Activated effector memory CD4-positive, alpha-beta T cell treated with anti-CD3 and anti-CD28 coated beads, Interleukin-2, amount 50 U/mL, for 16 hours (primary cell): ENCODE measurements at places on chromosomes 16 and 17.

- no peak for DNase-seq
Measured at GRCh38 chr16:9406038-9406712, 314.7 kb downstream of the HAPSTR1 start.

- no peak for DNase-seq
Measured at GRCh38 chr16:84933774-84934631, 77.3 kb downstream of the ZDHHC7 start.

DNA sequence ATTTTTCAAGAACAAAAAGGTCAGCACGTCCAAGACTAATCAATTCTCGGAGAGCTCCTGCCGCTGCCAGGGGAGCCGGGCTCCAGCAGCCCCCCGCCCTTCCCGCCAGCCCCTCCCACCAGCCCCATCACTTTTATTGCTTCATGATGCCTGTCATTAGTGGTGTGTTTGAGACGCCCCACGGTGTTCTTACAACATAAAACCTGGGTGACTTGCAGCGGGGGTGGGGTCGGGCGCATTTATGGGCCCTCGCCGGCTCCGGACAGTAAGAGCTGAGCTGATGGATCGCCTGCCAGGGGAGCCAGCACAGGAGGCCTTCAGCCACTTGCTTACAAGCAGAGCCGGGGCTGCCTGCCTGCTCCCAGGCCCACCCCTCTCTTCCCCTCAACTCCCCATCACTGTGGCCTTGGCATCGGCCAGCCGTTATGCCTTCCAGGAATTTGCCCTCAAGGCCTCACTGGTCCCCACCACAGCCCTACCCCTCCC lies 82.9 kb upstream of the CBX4 start:
- DNase-seq = no peak

DNA sequence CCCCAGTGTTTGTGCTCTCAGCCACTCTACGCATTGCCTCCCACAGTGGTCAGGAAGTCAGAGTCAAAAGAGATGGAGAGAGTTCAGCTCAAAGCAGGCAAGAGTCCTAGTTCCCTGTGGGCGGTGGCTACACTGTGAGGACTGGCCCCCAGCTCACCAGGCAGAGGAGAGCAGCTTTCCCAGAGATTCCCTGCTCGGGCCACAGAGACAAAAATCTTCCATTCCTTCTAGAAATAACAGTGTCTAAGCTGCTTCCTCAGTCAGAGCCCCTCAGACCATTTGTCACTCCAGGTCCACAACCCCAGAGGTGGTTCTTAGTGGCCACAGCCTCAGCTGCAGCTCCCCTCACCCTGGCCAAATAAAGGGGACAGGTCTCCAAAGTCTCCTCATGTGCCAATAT lies 263.0 kb upstream of the RPL38 start:
- no peak for DNase-seq

DNA sequence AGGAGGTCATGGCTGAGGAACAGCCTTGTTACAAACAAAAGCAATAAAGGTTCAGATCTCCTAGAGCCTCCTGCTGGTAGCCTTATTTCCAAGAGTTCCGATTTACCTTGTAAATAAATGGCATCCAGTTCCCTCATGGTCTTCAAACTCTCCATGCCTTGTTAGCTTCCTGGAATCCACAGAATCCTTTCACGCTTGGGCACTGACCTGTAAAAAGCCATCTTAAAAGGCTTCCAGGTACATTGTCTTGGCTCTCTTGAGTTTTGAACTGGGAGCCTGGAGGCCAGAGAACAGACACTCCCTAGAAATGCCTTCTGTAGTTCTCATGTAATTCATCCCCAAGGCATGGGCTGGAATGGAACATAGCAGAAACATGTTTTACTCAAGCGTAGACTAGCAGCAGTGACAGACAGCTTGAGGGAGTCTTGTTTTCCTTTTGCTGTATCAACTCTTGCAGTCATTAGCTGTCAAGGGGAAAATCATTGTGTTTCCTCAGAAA lies 207.9 kb downstream of the SNX29 start:
- no peak for DNase-seq

DNA sequence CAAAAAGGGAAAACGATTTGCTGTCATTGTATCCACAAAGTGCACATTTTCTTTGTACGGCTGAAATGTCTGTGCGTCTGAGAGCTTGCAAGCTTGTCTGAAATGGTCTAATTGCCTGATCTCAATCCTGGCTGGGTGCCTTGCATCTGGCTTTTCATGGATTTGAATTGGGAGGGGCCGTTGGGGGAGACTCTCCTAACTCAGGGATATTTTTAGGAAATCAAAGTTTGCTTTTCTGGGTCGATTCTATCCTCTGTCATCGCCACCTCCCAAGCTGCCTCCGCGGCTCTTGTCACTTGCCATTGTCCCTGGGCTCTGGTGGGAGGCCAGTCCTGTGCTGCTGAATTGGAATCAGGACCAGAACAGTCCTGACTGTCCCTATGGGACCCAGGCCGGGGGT lies 33.3 kb upstream of the MGAT5B start:
- no peak for DNase-seq

GRCh38 chr16:55081622-55082590 lies 151.2 kb downstream of the IRX5 start:
- DNase-seq = no peak

DNA sequence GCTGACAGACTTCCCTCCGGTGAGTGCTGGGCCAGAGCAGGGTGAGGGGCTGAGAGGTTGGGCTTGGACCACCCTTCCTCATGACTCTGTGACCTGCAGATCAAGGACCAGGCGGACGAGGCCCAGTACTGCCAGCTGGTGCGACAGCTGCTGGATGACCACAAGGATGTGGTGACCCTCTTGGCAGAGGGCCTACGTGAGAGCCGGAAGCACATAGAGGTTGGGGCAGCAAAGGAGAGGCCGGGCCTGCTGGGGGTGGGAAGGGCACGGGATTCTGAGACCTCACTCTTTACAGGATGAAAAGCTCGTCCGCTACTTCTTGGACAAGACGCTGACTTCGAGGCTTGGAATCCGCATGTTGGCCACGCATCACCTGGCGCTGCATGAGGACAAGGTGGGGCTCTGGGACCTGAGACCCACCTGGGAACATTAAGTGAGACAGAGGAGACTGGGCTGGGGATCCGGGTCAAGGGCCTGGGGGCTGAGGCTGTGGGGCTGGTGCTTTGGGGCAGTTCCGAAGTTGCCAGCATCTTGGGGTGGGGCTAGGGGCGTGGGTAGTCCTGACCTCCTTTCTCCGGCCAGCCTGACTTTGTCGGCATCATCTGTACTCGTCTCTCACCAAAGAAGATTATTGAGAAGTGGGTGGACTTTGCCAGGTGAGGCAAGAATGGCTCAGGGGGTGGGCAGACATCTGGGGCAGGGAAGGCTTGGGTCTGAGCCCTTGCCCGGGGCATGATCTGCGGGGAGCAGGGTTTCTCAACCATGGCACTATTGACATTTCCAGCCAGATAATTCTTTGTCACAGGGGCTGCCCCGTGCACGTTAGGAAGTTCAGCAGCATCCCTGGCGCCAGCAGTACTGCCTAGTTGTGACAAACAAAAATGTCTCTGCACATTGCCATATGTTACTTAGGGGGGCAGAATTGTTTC lies 2.2 kb downstream of the BCKDK start:
- no peak for DNase-seq

- DNase-seq = peak; percentile 43
Measured at GRCh38 chr17:5532581-5532980, 46.2 kb downstream of the MIS12 start.

- no peak for DNase-seq
Measured at GRCh38 chr16:54268340-54268739, 18.2 kb downstream of the IRX3 start.

DNA sequence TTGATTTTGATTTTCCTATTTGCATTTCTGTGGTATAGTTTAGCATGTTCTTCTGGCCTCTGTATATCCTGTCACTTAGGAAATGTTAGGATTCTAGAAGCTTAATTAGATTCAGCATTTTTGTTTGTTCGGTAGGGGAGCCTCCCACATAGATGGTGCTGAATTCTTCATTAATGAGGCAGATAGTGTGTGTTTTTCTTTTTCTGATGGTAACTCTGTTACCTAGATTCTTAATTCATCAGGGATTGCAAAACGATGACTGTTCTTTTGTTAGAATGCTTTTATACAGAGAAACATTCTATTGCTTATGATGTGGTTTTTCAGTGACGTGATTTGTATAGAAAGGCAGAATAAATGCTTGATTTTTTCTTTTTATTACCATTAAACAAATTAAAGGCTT lies 19.0 kb downstream of the BANP start:
- no peak for DNase-seq

DNA sequence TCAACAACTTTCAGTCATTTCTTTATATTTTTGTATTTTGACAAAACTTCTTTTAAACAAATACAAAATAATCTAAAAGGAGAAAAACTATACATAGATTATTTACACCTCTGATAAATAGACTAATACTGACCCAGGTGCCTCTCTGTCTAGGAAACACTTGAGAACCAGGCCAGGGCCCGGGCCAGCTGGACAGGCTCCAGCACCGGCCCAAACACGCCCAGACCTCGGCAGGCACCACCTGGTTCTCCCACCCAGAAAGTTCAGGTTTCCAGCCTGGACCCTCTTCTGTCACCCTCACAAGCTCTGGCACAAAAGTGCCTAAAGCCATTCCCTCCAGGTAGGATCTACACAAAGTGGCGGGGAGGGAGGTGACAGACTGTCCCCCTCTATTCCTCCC lies 97.0 kb upstream of the DNAH17 start:
- peak; percentile 53 for DNase-seq

GRCh38 chr17:20284022-20284421 lies 183.3 kb downstream of the LGALS9B start:
- DNase-seq = no peak

DNA sequence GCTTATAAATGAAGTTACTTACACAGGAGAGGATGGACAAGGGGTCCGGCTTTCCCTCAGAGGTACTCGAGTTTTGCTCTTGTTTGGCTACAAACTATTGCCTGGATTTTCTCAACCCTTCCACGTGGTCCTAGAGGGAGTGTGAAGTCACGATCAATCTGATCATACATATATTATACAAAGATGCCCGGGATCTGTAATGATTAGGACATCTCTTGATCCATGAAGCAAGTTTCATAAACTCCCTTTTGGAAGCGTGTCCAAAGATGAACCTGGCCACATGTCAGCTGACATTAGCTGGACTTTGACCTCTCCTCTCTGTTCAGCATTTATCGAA lies 2.3 kb upstream of the CDH11 start:
- no peak for DNase-seq

DNA sequence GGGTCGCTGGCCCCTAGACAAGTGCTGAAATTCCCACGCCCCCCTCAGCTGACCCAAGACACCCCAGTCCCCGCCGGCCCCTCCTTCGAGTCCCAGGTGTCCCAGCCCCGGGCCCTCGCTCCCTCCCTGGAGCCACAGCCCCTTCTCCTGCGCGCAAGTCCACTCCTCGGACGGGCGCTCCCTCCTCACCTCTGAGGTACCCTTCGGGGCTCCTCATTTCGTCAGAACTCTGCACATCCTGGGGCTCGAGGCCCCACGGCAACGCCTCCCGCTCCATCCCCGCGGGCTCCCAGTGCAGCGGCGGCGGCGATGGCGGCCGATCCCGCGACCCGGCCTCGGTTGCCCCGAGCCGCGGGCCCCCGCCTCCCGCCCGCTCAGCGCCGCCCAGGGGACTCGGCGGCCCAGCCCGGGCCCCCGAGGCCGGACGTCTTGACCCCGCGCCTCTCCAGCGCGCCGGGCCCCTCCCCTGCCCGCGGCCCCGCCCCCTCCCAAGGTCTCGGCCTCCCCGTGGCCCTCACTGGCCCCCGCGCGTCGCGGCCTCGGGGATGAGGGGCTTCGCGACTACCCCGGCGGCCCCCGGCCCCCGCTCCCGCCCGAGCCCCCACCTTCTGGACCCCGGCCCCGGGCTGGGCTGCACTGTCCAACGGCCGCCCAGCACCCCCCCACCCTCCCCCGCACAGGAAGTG lies at the start of gene ZNF768:
Gene ZNF768, minus strand, starts transcription at position 430 of the 686 bp plus-strand sequence. Its CDS starts 153 bp downstream, at position 277.
- no peak for DNase-seq

DNA sequence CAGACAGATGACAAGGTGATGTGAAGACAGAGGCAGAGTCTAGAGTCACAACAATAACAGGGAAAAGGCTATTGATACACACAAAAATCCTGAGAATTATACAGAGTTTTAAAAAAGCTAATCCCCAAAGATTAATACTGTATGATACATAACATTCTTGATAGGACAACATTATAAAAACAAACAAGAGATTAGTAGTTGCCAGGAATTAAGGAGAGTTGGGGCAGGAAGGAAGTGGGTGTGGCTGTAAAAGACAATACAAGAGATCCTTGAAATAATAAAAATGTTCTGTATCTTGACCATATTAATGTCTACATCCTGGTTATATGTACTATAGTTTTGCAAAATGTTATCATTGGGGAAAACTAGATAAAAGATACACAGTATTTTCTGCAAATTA lies 309.5 kb upstream of the PMFBP1 start:
- no peak for DNase-seq

DNA sequence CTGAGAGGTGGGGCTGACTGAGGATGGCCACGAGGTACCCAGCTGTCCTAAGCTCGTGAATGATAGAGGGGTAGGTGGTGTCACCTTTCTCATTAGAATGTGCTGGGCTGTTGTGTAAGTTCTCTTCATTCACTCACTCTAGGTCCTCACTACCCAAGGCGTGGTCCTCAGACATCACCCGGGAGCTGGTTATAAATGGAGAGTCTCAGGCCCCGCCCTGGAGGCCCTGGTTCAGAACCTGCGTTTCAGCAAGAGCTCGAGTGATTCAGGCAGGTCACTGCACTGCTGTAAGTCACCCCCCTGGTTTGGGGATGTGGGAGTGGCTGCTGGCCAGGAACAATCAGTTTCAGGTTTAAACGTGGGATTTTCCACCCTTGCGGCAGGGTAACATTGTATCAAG lies 139.8 kb downstream of the FOXL1 start:
- no peak for DNase-seq

- DNase-seq = no peak
Measured at GRCh38 chr16:70398177-70398743, 40.6 kb downstream of the ST3GAL2 start.

GRCh38 chr17:10357768-10358167 lies 15.0 kb downstream of the MYH13 start:
- no peak for DNase-seq

- DNase-seq = no peak
Measured at GRCh38 chr17:35191001-35191695, 3.0 kb downstream of the SLC35G3 start.

DNA sequence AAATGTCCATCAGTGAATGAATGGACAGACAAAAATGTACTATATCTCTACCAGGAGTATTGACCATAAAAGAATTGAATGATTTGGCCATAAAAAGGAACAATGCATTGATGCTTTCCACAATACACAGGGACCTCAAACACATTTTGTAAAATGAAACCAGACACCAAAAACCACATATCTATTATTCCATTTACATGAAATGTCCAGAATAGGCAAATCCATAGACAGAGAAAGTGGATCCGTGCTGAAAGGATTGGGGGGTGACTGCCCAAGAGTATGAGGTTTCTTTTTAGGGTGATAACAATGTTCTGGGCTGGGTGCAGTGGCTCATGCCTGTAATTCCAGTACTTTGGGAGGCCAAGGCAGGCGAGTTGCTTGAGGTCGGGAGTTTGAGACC lies 6.9 kb upstream of the LITAF start:
- no peak for DNase-seq

DNA sequence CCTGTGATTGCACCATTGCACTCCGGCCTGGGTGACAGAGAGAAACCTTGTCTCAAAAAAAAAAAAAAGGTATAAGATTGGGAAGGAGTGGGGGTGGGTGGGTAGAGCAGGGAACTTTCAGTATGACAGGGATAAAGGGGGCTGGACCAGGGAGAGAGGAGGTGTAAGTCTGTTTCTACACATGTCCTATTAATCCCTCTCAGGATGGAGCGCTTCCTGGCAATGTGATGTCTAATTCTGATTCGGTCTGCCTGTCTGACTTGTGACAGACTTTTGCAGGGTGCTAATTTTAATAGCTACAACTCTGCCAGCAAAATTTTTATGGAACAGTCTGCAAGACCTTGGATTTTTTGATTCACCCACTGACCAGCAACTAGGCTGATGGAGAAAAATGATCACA lies 53.8 kb upstream of the SLC25A19 start:
- DNase-seq = no peak

- DNase-seq = peak; percentile 91
Measured at GRCh38 chr16:89860747-89861304, 12.6 kb upstream of the TCF25 start.
